Occipital lobe (tissue), 3 donors: ENCODE measurements at places on chromosomes 3 and 15.
A peak's percentile ranks its signal among the peaks of the same experiment; 100 is the strongest.

- no peak for DNase-seq
Measured at GRCh38 chr3:78647726-78648125, 1120.1 kb downstream of the ROBO1 start.

DNA sequence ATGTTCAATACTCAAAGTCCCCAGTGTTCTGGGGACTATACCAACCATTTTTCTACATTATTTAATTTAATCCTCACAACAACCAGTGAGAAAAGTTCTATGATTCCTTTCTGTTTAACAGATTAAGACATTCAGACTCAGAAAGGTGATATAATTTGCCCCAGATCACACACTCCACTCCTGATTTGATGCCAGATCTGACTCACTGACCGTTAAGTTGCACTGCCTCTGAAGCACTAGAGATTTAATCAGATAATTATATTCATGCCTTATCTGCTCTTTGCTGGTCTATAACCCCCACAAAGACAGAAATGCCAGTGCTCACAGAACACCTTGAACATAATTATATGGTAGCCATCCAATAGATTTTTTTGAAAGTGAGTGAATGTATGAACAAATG is 501.0 kb downstream of the IGSF11 start:
- DNase-seq = no peak

- DNase-seq = no peak
Measured at GRCh38 chr3:99625237-99625622, 13.2 kb upstream of the COL8A1 start.

DNA sequence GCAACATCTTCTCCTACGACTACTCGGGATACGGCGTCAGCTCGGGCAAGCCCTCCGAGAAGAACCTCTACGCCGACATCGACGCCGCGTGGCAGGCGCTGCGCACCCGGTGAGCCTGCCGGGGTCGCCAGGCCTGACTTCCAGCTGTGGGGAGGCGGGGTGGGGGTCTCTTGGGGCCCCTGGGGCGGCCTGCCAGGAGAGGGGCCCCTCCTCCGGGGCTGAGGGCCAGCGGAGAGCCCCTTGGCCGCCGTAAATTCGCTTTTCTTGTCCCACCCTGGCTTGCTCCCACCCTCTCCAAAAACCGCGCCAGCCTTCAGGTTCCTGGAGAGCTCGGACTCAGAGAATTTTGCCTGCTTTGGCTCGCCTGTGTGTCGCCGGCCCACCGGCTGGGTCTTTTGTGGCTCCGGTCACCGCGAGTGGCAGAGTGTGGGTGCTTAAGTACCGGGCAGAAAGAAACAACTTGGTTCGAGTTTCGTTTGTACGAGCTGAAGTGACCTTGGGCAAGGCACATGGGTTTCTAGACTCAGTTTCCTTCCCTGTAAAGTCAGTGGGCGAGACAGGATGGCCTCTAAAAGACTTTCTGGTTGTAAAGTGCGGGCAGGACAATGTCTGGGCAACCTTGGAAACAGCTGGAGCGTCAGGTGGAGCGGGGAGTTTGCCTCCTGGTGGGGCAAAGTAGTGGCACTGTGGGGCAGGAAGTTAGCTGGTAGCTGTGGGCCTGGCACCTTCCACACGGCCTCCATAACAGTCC is 976 bp downstream of the ABHD17C start:
- DNase-seq = no peak

GRCh38 chr3:11774296-11774877 is 72.3 kb downstream of the TAMM41 start:
- DNase-seq = no peak

DNA sequence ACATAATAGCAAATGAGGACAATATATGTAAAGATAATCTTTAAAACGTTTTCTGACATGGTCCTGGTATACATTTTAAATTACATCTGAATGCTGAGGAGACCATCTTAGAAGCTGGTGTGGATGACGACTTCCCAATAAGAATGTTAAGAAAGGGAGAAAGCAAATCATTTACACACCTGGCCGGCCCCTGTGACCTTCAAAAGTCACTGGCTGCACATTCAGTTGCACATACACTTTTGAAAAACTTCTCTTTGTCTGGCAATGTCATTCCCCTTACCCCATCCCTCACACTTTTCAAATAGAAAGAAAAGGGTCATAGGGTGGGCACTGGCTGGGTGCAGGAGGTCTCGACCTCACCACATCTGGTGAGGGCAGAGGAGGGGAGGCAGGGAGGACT is 391.0 kb downstream of the MECOM start:
- DNase-seq = no peak

DNA sequence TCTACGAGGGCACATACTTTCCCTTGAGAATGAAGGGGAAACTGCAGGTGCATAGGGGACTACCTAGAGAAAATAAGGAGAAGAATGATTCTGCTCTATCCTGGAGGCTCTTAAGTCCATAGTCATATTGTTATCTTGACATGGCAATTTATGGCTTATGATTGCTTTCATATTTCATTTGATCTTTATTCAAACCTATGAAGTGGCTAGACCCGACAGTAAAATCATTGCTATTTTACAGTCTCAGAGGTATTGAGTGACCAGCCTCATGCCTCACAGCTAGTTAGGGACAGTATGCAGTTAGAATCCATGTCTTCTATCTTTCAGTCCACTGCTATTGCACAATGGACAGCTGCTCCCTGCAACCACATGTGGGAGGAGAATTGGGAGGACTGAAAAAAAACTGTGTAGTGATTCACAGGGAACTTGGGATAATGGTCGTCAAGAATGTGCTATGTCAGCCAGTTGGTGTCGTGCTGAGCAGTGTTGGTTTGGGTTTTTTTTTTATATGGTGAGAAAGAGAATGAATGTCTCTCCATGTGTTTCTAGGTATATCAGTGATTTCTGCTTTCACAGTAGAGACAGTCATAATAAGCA is 63.2 kb upstream of the SPPL2A start:
- peak; percentile 3 for DNase-seq

- DNase-seq = peak; percentile 86
Measured at GRCh38 chr3:141368062-141368924, at the start of gene ZBTB38. Gene ZBTB38 (plus strand): TSS chr3:141368504. CDS start chr3:141442389, 73,885 bp downstream.

DNA sequence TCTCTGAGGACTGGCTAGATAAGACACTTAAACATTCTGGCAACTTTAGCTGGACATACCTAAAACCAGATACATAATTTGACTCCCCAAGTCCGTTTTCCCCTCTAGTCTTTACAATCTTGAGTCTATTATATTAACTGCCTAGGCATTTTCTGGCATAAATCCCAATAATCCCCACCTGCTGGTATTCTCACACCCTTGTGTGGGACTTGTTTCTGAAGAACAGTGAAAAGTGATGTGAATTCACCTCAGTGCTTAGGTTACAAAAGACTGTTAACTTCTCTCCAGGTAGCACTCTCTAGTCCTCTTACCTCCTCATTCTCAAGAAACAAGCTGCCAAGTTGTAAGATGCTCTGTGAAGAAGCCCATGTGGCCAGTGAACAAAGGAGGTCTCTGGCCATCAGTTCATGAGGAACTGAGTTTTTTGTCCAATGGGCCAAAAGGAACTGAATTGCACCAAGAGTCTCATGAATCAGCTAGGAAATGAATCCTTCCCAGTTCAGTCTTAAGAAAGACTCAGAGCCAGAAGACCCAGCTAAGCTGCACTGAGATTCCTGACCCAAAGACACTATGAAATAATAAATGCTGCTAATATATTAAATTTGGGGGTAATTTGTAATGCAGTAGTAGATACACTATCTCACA is 4.1 kb downstream of the OSBPL11 start:
- no peak for DNase-seq

DNA sequence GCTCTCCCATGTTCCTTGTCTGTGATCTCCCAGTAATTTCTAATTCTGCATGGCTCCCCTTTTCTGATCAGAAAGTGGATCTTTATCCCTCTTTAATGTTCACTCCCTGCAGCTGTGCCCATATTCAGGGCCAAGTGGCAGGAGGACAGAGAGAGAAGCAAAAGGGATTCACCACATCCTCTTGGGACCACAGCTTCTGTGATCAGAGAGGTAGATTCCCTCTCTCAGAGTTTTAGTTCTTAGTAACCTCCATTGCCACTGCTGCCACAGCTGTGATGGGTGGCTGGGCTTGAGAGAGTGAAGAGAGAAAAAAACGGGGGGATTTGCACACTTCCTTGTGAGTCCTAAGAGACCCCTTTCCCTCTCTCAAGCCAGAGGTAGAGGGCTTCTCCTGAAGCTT is 49.2 kb downstream of the GLCE start:
- DNase-seq = no peak

GRCh38 chr3:112550859-112551258 is 10.9 kb downstream of the ATG3 start:
- no peak for DNase-seq

DNA sequence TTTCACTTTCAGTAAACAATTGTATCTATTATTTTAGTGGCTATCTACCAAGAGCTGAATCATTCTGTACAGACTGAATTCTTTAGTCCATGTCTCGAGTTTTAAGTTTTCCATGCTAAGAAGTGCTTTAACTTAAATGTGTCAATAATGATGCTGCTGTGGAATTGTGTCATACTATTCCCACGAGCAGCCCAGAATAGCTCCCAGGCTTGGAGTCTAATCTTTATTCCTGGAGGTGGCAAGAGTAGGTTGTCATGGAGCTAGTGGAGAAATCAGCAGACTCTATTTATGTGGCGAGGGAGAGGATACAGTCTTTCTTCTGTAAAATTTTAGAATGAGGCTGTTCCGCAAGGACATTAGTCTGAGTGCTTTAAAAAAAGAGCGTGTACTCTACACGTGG is 207.2 kb downstream of the ROBO2 start:
- DNase-seq = peak; percentile 24

DNA sequence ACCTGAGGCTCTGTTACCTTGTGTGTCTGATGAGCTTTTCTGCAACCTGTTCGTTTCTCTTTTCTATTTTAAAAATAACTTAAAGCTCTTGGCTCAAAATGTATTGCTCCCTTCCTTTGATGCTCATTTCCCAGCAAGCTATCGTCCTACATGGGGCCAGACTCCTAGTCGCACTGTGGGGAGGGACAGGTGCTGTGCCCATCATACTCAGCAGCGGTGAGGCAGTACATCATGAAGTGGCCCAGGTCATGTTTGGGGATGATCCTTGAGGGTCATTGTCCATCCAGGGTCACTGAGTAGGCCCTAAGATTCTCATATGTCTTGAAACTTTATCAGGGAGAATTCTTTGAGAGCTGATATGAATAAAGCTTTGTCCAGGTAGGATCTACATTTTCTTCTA is 41.1 kb downstream of the PTH1R start:
- DNase-seq = no peak

GRCh38 chr3:18236726-18237125 is 188.4 kb downstream of the SATB1 start:
- DNase-seq = no peak

GRCh38 chr3:195007766-195008165 is 263.2 kb downstream of the XXYLT1 start:
- no peak for DNase-seq

DNA sequence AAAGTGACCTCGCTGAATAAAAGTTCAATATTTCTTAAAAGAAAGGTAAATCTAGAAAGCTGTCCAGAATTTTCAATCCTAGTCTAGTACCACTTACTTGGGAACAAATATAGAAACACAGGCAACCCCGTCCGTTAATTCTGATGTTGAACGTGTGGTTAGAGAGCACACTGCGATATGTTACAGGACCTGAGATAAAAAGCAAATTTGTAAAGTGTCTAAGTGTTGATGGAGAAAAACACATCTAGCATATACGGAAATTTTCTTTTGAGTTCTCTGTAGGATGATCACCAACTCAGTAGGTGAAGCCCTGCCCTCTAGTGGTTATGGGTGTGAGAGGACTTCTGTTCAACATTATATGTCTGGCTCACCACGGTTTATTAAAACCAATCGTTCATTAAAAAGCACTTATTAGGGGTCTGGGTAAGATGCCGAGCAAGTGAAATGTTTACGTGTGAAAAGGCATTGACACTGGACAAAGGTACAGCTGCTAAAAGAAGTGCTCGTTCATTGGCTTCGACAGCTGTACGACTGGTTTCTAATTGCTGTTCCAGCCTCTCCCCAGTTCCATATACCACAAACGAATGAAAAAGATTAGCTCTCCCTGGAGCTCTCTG is 1.0 kb upstream of the ATP2C1 start:
- peak; percentile 60 for DNase-seq

GRCh38 chr3:185366913-185367312 is 4.0 kb downstream of the MAP3K13 start:
- no peak for DNase-seq

DNA sequence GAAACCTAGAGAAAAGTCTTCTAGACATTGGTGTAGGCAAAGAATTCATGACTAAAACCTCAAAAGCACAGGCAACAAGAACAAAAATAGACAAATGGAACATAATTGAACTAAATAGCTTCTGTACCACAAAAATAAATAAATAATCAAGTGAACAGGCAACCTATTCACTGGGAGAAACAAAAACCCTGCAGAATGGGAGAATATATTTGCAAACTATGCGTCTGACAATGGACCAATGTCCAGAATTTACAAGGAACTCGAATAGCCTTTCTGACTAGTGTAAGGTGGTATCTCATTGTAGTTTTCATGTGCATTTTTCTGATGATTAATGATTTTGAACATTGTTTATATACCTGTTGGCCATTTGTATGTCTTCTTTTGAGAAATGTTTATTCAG is 37.0 kb upstream of the GCSAM start:
- DNase-seq = no peak

- no peak for DNase-seq
Measured at GRCh38 chr3:133488785-133489367, 84.6 kb upstream of the CDV3 start.

- no peak for DNase-seq
Measured at GRCh38 chr3:3589715-3590130, 209.5 kb upstream of the LRRN1 start.

DNA sequence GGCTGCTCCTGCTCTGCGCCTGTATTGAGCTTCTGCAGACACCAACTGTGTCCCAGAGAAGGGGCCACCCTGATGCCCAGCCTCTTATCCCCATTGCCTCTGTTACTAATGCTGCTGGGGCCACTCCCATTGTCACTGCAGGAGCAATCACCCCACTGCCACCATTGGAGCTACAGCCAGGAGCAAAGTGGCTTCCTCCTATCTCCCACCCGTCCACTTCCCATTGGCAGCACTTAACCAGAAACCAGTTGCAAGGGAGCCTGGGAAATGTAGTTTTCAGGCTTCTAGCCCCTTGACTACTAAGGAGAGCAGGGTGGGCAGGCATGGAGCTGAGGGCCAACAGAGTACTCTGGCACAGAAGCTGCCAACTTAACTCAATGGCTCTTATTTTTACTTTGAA is 55.9 kb upstream of the KLF13 start:
- no peak for DNase-seq

GRCh38 chr3:138914870-138915502 is 32.0 kb downstream of the FOXL2 start:
- DNase-seq = no peak
